ENCODE measurements at places on chromosomes 7 and 10.
A peak's percentile ranks its signal among the peaks of the same experiment; 100 is the strongest.

- peak; percentile 11 for DNase-seq
These were observed 95.2 kb downstream of the GLCCI1 start for GRCh38 chr7:8063706-8064297.

DNA sequence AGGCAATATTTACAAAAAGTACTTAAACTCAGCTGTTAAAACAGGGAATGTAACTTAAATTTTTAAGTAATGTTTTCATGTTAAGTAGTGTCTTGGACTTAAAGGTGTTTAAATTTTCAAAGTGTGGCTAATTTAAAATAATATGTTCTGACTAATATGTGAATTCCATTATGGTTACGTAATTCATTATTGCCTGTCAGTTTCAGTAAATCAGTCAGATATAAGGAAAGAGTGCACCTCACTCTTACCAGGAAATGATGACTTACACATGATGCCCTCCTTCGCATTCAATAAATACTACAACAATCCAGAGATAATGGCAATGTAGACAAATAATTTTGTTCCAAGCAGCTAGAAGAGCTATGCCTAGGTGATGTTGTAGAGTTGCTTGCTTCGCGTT is 69.0 kb upstream of the WNT16 start:
- no peak for DNase-seq

DNA sequence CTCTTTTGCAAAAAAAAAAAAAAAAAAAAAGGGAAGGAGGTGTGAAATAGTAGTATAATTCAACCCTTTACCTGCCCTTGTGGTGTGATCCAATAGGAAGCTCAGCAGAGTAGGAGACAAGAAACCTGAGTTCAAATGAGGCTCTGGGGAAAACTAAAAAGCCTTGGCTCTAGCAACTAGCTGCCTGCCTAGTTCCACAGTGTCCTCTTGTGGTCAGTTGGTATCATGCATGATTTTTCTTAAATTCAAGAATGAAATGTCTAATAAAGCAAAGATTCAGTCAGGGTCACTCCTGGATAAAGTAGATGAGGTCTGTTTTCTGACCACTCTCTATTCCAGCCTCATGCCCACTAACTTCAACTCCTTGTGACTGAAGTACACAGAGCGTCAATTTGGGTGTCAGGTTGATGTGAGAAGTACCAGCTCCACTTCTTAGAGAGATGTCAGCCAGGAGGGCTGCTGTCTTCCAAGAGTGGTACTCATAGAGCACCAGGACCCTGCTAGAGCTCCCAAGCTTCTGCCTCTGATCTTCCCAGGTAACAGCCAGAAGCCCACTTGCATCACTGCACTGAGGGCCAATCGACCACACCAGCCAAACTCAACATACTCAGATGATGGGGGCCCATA is 10.5 kb downstream of the LSM5 start:
- DNase-seq: peak; percentile 77

GRCh38 chr10:105041956-105042355 is 400.9 kb downstream of the SORCS3 start:
- DNase-seq: no peak

- no peak for DNase-seq
These were observed 168.9 kb downstream of the PKD1L1 start for GRCh38 chr7:47779341-47779771.

GRCh38 chr7:69864822-69865221 is 266.5 kb downstream of the AUTS2 start:
- no peak for DNase-seq
